ENCODE measurements at places on chromosomes 11 and 22.

DNA sequence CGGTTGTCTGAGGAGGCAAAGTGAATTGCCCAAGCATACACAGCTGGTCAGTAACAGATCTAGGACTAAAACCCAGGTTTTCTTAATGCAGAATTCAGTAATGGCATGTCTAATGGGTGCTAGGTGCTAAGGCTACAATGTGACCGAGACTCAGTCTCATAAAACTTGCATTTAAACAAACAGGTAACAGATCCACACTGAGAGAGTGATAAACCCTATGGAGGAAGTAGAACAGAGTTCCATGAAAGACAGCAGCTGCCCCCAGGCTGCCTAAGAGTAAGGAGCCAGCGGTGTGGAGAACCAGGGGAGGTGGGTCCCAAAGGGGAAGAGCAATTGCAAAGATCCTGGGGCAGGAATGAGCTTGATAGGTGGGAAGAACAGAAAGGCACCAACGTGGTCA, 27.3 kb downstream of the MMP13 start:
- DNase-seq = no peak

- DNase-seq = no peak
Measured at GRCh38 chr11:74384641-74385040, 13.6 kb downstream of the PGM2L1 start.

- no peak for DNase-seq
Measured at GRCh38 chr11:82176365-82176764, 557.3 kb downstream of the FAM181B start.

DNA sequence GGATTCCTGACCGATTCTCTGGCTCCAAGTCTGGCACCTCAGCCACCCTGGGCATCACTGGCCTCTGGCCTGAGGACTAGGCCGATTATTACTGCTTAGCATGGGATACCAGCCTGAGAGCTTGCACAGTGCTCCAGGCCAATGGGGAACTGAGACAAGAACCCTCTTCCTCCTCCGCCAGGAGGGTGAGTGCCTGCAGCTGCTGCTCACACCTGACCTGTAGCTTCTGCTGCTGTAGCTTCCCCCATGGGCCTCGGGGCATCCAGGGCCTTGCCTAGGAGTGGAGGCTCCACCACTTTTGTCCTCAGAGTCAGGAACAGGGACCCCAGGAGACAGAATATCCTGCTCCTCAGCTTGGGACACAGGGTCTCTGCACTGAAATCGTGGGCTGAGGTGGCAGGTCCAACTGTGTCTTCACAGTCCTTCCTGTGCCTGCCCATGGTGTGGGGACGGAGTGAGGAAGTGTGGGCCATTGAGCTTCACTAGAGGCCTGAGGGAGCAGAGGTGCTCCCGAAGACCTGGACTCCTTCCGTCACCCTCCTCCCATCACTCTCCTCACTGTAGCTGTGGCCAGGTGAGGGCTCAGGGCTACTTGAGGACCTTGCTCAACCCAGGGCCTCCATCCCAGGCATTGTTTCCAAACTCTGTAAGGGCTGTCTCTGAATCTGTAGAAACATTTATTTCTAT, 103.8 kb downstream of the ZNF280B start:
- no peak for DNase-seq

DNA sequence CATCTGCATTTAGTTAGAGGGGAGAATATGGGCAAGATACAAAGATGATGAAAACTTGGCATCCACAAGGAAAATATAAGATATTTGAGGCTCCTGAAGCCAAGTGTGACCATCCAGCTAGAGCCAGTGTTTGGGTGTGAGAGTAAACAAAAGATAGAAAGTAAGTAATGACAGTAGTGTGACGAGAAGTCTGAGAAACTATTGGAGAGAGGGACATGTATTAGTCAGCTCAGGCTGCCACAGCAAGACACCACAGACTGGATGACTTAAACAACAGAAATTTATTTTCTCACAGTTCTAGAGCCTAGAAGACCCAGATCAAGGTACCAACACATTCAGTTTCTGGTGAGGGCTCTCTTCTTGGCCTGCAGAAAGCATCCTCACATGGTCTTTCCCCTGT, 6.4 kb upstream of the CCKBR start:
- no peak for DNase-seq

- DNase-seq = no peak
Measured at GRCh38 chr11:125980436-125980835, 34.6 kb downstream of the VSIG10L2 start.

- no peak for DNase-seq
Measured at GRCh38 chr11:693415-693831, 1.6 kb downstream of the DEAF1 start.

DNA sequence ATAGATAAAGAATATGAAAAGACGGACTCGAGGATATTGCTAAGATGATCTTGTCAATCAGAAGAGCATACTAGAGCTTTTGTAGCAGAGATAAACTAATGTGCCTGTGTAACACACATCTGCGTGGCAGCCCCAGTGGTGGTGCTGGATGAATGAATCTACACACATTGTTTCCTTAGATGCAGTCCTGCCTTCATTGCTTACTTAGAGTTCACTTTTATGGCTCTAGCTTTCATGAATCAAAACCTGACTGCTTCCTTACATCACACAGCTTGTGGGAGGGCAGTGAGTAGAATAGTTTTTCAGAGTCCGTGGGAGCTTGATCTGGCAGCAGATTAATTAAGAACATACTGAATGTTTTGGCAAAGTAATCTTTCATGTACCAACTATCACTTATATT, 83.7 kb downstream of the EXT2 start:
- no peak for DNase-seq

- DNase-seq = no peak
Measured at GRCh38 chr11:17403980-17404759, 15.7 kb upstream of the KCNJ11 start.

- no peak for DNase-seq
Measured at GRCh38 chr11:45909594-45910475, 2.8 kb upstream of the FREY1 start.

- no peak for DNase-seq
Measured at GRCh38 chr11:68442433-68442832, 18.1 kb upstream of the PPP6R3 start.

DNA sequence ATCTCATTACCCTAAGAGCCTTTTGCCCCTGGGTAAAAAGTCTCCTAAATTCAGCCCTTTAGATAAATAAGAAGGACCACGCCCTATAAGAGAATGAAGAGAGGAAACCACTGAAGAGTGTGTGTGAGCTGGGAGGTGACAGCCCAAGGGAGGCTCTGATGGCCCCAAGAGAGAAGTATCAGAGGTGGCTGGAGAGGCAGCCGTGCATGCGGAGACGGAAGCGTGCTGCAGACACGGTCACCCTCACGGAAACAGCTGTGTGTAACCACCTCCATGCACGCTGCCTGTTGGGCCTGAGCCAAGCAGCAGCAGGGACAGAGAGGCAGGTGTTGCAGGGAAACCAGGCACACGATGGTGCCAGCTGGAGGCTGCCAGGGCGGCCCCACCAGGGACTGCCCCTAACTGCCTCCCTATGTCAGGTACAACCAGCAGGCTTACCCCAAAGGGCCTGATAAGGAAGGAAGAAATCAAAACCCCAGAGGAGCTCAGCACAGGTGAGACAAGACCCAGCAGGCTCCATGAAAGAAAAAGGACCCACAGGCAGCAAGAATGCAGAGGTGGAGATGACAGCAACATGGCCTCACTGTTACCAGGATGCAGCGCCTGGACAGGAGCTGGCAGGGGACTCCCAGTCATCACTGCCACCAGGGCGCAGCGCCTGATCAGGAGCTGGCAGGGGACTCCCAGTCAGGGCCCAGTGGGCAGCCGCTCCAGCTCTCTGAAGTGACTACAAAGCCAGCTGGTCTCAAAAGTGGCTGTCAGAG, 7.8 kb downstream of the LARGE2 start:
- peak; percentile 52 for DNase-seq

GRCh38 chr22:38012604-38013072, 28.3 kb upstream of the SOX10 start:
- DNase-seq = no peak

DNA sequence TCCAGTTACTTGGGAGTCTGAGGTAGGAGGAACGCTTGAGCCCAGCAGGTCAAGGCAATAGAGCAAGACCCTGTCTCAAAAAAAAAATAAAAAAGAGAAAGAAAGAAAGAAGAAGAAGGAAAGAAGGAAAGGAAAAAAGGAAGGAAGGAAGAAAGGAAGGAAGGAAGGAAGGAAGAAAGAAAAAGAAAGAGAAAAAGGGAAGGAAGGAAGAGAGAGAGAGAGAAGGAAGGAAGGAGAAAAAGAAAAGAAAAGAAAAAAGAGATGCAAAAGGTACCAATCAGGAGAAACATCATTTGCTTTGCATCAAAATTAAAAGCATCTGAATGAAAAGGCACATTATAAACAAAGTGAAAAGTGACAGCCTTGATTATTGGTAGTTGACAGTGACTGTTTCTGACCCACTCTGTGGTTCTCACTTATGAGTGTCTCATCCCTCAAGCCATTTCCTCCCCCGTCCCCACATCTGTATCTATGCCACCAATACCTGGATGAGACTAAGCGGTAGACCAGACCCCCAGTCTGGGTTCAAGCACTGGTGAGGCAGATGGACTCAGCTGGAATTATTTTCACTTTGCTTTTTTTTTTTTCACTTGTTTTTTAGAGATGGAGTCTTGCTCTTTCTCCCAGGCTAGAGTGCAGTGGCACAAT, 33.0 kb upstream of the XBP1 start:
- DNase-seq = no peak

DNA sequence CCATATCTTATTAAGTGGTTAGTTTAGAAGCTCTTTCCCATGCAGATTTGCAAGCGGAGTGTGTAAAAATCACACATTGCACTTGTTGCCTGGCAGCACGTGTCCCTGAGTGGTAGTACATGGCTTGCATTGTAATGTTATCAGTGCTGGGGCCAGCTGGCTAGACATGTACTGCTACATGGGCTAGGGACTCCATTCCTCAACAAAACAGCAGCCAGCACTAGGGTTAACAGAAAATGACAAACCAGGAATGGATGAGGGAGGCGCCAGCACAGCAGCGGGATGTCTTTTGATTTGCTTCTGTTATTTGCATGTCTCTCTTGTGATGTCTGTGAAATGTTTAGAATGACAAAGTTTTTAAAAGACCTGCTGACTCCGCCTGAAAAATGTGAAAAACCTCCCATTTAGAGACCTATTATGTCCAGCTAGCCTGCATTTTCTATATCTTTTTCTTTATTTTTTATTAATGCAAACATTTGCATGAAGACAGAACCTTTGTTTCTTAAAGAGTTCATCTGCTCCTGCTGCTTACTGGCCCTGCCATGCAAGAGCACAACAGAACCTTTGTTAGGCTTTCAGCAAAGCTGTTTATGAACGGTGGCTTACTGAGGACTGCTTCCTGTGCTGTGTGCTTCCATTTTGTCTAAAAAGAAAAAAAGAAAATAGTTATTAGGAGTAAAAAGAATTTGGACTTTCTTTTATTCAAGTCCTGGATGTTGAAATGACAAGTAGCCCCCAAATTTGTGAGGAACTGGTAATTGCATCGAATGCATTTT, 40.7 kb downstream of the CSTPP1 start:
- DNase-seq = no peak

- DNase-seq = no peak
Measured at GRCh38 chr11:96758957-96759356, 369.1 kb downstream of the JRKL start.

DNA sequence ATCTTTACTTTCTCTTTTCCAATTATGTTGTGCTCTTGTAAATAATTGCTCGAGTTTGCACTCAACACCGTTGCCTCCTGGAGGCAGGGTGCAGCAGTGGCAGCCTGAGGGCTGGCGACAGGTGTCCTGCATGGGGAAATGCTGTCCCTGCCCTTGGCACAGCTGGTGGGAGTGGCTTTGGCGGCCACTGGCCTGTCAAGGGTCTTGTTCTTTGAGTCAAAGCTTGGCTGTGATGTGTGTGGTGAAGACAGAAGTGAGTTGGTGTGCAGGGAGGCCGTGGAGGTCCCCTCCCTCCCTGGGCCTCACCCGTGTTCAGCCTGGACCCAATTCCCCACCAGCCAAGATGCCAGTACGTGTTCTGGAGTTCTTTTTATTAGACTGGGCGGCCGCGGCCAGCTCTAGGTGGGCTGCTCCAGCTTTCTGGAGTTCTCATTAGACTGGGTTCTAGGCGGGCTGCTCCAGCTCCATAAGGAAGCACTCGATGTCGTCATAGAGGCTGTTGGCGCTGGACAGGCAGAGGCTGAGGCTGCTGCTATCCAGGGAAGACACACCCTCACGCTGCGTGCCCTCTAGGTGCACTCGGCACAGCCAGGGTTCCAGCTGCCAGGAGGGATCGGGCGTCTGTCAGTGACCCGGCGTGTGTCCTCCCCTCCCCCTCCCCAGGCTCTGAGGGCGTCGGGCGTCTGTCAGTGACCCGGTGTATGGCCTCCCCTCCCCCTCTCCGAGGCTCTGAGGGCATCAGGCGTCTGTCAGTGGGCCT, 3.4 kb downstream of the IRF7 start:
- no peak for DNase-seq

GRCh38 chr22:49193901-49194465, 633.7 kb downstream of the BRD1 start:
- DNase-seq = no peak

DNA sequence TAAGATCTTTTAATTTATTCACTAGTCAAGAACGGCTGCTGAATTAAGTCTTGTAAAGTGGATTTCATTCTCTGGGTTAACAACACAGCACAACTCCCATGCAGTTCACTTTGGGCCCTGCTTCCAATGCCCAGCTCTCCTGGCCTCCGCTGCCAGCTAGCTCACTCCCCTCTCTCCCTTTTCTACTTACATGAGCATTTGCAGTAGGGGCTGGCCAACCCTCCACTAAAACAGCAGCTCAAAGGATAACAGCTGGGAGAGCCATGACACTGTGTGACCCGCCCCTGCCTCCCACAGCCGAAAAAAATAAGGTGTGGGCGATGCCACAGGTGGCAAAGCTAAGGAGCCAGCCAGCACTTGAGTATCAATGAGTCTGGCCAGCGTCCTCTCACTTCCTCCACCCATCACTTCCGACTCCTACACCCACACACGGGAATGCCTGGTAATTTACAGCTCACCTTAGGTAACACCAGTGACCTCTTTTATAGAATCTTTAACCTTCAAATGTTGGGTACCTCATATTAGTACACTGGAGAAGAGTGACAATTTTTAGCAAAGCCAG, 56.8 kb downstream of the DGCR2 start:
- no peak for DNase-seq

GRCh38 chr22:19174106-19175025, 4.2 kb downstream of the SLC25A1 start:
- DNase-seq = no peak

- no peak for DNase-seq
Measured at GRCh38 chr22:23685205-23685784, 5.5 kb upstream of the RGL4 start.

DNA sequence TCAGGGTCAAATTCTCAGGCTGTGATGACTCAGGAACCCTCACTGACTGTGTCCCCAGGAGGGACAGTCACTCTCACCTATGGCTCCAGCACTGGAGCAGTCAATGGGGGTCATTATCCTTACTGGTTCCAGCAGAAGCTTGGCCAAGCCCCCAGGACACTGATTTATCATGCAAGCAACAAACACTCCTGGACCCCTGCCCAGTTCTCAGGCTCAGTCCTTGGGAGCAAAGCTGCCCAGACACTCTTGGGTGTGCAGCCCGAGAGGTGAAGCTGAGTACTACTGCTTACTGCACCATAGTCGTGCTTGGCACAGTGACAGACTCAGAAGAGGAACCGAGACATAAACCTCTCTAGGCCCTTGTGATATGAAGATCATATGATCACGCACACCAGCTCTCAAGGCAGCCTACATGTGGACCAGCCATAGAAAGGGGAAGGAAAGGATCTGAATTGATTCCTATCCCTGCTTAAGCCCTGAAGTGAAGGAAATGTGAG, 58.2 kb downstream of the ZNF280B start:
- no peak for DNase-seq

Measured in CD4-positive, alpha-beta T cell treated with Interleukin-2 at 100 ng/mL for 4 hours (primary cell).